Globus pallidus (tissue), 1 donor: ENCODE measurements at places on chromosomes 1 and 21.
A peak's percentile ranks its signal among the peaks of the same experiment; 100 is the strongest.

- no peak for DNase-seq
Measured at GRCh38 chr1:113999233-113999632, 20.0 kb downstream of the OLFML3 start.

GRCh38 chr1:41735631-41736260, 183.0 kb downstream of the HIVEP3 start:
- peak; percentile 51 for DNase-seq

- DNase-seq, result peak; percentile 3
Measured at GRCh38 chr21:37916310-37917051, at the start of gene KCNJ6. TSS of gene KCNJ6 (minus strand) at chr21:37916457. CDS start at chr21:37840682, 75,775 bp downstream.

- DNase-seq, result no peak
Measured at GRCh38 chr1:58964880-58965279, 181.0 kb upstream of the JUN start.

DNA sequence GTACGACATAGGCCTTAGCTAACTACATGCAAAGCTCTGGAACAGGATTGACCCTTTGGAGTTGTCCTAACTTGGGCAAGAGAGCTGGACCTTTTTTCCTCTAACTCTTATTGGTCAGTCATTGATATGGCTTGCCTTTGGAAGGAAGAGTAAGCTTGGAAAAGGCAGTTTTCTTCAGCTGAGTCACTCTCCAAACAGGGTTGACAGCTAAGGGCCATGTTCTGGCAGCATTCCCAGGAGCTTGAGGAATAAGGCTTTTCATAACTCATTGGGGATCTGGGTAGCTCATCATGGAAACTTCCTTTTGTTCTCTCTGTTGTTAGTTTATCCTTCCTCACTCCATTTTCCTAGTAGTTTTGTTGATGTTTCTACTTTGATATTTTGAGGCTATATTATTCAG, 14.5 kb upstream of the ERRFI1 start:
- DNase-seq, result no peak

DNA sequence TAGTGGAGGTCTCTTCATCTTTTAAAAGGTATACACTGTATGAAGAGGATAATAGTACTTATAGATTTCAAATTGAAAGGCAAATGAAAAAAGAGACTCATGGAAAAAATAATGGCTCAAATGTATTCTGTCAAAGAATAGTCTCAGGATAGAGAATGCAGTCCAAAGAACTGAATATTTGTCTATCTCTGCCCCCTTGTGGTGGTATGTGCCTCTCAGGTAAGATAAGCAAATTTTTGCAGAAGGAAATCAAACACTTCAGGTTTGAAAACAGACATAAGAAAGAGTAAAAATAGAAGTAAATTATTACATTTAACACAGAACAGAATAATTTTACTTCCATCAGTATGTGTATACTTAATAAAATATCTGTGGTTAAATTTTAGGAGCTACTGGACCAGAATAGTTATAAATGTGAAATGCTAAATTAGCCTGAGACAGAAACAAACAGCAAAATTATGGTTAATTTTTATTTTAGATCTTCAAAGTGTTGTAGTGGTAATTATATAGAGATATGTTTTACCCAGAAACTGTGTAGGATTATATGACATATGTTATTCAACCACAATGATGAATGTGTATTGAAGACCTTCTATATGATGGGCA, 164.4 kb upstream of the PALMD start:
- DNase-seq, result peak; percentile 65

DNA sequence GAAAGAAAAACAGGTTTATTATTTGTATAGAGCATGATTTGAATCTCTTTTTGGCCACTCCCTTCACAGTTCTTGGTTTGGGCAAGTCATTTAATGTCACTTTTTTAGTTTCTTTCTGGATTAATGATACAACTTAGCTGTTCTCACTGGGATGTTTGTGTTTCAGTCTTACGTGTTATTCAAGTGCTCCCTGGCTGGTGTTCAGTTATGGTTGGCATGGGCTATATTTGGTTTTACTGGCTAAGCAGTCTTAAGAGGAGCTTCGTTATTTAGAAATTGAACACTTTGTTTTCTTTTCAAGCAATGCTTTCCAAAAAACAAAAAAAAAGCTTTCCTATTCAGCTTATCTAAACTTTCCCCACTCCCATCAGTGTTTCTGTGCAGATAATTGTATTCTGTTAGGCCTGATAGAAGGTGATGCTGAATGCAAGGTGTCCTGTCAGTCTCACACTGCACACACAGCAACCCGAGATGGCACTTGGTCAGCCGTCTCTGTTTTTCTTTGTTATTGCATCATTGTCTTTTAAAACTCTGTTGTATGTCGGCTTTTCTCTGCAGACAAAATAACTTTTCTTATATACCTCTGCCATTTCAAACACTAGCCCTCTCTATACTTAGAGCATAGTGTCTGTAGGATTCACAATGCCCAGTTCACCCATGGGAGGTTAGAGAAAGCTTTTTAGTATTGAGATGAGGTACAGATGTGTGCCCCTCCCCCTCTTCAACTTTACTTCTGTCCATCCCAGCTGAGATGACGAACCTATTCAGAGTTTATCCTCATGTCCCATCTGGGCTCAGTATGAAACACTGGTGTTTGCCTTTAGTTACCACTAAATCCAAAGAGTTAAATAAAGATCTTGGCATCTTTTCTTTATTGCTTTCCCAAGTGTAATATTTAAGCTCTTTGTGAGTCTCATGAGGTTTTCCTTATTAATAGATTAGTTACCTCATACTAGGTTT, 80.2 kb downstream of the VPS13D start:
- DNase-seq, result no peak

DNA sequence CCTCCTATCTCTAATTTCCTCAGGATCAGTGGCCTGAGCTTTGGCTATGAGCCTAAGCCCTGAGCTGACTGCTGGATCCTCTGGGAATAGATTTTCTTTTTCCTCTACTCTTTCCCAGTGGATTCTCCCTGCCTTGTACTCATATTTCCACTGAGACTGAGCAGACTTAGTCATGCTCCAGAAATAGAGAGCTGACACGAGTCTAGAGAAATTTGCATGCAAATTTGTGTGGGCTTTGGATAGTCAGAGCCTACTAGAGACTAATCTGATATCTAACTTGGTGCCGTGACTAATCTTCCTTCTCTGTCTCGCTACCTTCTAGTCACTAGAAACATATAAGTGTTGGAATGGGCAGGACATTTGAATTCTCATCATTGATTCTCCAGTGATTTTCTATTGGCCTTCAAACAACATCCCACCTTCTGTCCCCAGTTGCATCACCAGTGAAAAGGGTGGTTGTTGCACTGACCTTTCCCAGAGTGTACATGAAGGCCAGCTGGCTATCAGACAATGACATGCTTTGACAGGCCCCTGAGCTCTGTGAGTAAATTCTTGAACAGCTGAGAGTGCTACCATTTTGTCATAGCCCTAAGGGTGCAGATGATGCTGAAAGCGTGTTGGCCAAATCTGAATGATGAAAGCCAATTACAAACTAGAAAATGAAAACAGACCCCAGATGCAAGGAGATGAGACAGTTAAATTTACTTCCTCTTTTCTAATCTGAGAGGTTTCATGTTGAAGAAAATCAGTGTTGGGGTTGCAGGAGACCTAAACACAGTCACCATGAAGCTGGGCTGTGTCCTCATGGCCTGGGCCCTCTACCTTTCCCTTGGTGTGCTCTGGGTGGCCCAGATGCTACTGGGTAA, at the start of gene FCRLA:
TSS of gene FCRLA (plus strand) at position 748 of the 866 bp plus-strand sequence. CDS start at position 784, 36 bp downstream.
- DNase-seq, result peak; percentile 13
